ENCODE measurements at places on chromosomes 4 and X. TPM values are rescaled to one million over a fixed set of nuclear protein-coding genes. Genes with fewer than 3 reads are reported as not detected.

NAA11 gene
- not detected for total RNA-seq

SLC30A9 gene
- total RNA-seq: 60.5 TPM

GABRQ gene
- not detected for total RNA-seq

TBCK gene
- total RNA-seq: 21.2 TPM

ATOH1 gene
- not detected for total RNA-seq

GPC4 gene
- not detected for total RNA-seq

PAGE2B gene
- total RNA-seq: not detected

TIGD4 gene
- total RNA-seq: 0.80 TPM
